ENCODE measurements at places on chromosomes 1 and 21.
A peak's percentile ranks its signal among the peaks of the same experiment; 100 is the strongest.

DNA sequence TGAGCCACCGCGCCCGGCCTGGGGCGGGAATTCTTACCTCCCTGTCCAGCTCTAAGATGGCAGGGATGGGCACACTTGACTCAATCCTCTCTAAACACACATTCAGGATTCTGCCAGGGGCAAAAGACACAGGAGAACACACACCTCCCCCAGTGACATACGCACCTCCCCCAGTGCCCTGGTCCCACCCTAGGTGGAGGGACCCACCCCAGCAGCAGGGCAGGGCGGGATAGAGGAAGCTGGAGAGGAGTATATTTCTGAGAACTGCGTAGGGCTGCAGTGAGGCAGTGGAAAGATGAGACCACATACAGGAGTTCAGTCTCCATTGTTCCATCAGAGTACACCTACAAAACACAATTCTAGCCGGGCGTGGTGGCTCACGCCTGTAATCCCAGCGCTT lies 92.5 kb downstream of the SDCCAG8 start:
- DNase-seq, result no peak

DNA sequence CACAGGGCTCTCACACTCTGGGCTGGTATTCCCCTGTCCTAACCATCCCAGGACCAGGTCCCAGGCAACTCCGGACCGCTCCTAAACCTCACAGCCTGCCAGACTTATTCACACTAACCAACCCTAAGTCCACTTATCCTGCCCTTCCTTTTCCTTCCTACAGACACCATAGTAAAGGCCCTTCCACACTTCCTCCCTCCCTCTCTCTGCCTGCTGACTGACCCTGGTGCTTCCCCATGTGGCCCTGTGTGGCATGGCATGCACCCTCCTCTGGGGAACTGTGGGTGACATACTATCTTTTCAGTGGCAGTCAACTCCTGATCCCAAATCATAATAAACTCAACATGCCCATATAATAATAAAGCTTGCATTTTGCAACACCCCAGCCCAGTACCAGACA lies 155.1 kb upstream of the DNAH14 start:
- no peak for DNase-seq

DNA sequence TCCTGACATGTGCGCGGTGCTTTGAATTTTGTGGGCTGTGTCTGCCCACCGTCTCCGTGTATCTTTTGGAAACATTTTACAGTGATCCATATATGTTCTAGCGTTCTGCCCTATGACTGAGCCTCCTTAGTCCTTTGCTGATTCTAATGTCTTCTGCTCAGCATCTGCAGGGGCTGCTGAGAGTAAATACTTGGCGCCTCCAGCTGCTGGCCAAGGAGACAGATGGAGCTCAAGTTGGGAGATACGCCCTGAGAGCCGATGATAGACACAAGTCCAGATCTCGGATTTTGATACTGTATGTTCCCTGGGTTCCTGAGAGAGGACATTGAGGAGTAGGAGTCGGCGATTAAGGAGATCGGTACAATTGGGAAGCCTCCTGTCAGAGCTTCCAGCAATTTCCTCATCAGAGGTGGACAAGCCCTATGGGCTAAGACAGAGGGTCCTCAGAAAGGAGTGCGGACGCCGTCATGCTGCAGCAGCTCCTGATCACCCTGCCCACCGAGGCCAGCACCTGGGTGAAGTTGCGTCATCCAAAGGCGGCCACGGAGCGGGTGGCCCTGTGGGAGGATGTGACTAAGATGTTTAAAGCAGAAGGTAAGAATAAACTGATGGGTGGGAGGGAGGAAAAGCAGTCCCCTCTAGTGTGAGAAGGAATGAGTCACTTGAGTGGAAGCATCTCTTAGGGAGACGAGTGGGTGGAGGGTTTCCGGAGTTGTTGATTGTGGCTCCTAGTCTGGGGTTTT lies 390 bp downstream of the ZFP69B start:
- peak; percentile 85 for DNase-seq

DNA sequence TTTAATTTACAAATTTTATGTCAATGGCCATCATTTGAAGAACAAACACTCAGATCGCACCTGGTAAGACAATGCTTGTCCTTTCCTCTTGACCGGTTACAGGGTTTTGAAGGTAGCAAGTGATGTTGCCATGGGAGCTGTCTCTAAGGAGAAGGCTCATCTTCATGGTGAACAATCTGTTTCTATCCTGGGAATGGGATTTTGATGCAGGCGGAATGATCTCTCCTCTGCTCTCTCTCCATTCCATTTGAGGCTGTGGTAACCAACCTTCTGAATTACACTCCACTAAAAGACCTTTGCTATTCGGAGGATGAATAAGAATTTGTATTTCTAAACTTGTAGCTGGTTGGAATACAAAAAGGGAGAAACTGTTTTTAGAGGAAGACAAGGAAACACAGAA lies 57.9 kb upstream of the SLC5A9 start:
- no peak for DNase-seq

DNA sequence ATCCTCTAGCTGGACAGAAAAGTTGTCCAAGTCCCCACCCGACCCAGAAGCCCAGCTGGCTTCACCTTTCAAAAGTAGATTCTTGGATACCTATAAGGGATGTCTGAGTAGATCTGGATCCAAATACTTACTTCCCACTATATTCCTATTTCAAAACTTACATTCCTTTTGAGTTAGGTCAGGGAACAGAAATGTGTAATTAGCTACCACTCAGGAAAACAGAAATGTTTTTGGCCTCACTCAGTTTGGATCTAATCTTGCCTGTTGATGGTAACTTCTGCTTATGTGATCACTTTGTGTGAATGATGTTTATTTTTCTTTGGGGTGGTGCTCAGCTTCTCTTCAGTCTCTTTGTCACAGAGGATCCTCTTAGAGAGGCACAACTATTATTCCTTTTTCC lies 814.4 kb upstream of the RGS18 start:
- DNase-seq, result no peak

GRCh38 chr1:206547104-206547503 lies 39.8 kb downstream of the RASSF5 start:
- DNase-seq, result no peak

DNA sequence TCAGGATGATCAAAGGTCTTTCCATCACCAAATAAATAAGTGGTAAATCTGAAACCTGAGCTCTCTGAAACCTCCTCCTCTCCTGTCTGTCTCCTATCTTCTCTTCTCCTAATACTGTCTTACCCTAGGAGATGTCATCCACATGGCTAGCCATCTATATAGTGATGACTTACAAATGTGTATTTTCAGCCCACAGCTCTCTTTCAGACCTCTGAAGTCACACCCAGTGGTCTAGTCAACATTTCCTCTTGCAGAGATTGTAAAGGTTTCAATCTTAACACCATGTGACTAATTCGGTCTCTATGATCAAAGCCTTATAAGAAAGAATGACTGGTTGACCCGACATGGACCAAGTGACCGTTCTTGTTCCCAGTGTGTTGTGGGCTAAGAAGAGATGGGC lies 63.1 kb upstream of the DPT start:
- no peak for DNase-seq

DNA sequence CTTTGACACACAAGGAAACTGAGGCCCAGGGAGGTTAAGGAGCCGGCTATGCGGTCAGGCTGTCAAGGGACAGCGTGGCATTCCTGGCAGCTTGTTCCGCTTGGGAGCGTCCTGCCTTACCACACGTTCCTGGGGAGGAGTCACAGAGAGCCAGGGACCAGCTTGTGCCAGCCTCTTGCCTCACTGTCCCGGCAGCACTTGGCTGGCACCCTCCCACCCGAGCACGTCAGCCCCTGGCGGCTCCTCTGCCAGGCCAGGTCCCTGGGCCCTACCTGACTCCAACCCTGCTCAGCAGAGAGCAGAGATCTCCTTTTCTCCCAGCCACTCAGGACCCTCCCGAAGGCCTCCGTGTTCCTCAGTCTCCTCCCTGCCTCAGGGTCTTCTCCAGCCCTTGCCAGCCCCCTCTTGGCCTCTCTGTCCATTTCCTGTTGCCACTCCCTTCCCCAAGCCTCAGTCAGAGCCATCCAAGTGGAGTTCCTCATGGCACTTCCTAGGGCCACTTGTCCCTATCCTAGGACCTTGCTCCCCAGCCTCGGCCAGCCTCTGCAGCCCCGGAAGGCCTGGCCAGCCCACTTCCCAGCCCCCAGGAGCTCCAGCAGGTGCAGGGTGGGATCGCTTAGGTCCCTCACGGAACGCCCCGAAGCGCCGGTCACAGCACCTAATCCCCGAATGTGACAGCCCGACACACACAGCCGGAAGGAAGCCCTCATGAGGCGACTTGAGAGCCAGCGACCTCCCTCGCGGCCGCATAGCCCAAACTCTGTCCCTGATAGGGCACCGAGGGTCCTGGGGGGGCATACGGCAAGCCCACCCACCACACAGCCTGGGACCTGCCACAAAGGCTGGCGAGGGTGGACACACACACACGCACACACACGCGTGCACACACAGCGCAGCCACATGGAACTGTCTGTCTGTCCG lies 130.3 kb downstream of the CASZ1 start:
- no peak for DNase-seq

DNA sequence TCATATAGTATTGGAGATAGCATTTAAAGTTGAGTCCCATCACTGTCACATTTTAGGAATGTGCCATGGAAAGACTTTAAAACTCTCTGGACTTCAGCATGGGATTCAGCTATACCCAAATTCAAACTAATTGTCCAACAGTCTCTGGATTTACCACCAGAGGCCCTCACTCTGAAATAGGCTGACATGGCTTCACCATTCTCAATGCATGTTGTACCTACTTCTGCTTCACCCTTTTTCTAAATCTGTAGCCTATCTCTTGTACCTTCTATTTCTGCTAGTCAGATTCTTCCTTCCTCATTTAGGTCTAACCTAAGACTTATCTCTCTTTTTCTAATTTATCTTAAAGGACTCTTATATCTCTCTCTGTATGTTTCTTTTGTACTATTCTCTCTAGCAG lies 512.7 kb upstream of the ZRANB2 start:
- no peak for DNase-seq

DNA sequence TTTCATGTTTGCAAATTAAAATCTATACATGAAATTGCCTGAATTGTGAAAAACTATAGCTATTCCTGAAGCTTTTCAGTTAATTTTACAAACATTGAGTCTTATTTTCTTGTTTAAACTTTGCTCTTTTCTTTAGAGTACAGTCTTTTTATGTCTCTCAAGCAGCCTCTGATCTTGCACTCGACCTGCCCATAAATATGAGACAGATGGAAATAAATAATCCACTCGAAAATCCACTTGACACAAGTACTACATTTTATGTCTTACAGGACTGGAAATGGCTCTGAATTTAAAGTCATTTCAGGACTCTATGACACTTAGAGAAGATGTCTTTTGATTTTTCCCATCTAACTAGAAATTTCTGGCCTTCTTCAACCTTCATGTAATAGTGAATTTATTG lies 283.8 kb downstream of the USP25 start:
- no peak for DNase-seq

DNA sequence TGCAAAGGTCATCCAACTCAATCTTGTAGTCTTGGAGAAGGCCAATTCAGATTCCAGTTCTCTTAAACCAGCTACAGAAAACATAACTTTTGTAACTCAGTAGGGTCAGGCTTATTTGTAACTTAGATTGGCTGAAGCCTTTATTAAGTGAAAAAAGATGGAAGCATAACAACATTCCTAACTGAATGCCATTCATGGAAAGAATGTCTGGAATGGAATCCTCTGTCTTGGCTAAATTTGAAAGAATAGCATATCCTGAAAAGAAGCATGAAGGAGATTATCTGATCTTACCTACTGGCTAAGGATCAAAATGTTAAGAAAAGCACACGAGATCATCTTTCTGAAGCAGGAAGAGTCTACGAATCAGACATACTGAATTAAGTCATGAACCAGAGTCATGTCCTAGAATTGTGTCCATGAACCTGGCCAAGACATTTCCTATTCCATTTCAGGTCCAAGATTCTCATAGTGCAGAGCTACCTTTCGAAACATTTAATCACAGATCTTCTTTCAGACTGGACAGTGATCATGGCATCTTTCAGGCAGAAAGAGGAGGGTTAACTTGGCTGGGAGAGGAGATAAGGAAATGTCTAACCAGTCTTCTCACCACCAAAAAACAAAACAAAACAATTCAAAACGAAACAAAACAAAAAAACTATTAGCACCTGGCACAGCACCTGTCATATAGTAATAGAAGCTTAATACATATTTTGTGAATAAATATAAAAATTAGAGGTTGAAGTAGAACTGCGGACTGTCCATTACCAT lies 75.6 kb downstream of the XCL2 start:
- DNase-seq, result no peak

GRCh38 chr1:192749349-192749748 lies 59.5 kb upstream of the RGS2 start:
- DNase-seq, result no peak

- no peak for DNase-seq
Observed at GRCh38 chr1:18481190-18481920, 625 bp downstream of the KLHDC7A start.

GRCh38 chr1:43789604-43790550 lies 82.5 kb downstream of the ST3GAL3 start:
- no peak for DNase-seq

GRCh38 chr1:95311014-95311413 lies 77.0 kb downstream of the RWDD3 start:
- DNase-seq, result no peak

- no peak for DNase-seq
Observed at GRCh38 chr1:247822060-247822459, 1.9 kb downstream of the OR14A16 start.

DNA sequence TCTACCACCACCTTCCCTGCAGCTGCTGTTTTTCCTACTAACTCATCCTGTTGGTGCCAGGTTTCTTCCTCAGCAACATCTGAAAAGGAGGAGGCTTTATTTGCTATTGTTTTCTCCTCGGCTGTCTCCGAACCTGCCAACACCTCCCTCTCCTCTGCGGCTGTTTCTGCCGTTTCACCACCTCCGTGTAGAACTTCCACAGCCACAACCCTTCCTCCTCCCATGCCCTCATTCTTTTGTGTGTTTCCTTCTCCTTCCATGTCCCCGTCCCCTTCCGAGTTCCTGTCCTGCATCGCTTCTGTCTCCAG lies 59.0 kb upstream of the LRRC53 start:
- DNase-seq, result no peak

GRCh38 chr1:76511558-76512179 lies 355.6 kb upstream of the ST6GALNAC5 start:
- no peak for DNase-seq

DNA sequence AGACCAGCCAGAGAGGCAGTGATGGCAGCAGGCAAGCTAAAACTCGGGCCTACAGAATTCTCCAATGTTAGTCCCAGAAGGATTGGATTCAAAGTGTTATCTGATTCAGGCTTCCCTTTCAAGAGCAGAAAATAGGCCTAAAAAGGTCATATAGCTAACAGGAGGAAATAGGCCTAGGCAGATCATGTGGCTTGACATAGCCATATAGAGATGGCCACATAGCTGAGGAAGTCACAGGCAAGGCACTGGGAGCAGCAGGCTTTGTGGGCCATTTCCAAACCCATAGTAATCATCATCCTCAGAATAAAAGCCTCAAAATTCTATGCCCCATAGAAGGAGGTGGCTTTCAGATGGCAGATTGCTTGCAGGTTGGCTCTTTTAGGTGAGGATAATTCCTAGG lies 29.0 kb upstream of the LMO4 start:
- DNase-seq, result no peak

GRCh38 chr1:160095382-160096105 lies 2.9 kb downstream of the IGSF8 start:
- DNase-seq, result no peak

DNA sequence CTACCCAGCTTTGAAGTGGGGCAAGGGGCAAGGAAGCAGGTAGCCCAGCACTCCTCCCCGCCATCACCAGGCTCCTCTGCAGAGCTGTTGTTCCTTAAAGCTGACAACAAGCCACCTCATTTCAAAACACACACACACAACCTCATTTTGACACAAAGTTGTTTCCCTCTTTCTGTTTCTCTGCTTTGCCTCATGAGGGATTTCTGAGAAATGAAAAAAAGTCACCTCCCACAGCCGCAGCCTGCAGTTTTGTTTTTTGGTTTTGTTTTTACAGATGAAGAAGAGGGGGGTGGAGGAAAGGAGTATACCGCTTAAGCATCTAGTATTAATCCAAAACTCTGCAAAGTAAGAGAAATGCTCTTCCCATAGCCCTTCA lies 12.1 kb downstream of the MCL1 start:
- peak; percentile 51 for DNase-seq
